Prostate gland (tissue), 2 donors: ENCODE measurements at places on chromosomes 3 and 15. TPM values are rescaled to one million over a fixed set of nuclear protein-coding genes. Genes with fewer than 3 reads are reported as not detected.

DNA sequence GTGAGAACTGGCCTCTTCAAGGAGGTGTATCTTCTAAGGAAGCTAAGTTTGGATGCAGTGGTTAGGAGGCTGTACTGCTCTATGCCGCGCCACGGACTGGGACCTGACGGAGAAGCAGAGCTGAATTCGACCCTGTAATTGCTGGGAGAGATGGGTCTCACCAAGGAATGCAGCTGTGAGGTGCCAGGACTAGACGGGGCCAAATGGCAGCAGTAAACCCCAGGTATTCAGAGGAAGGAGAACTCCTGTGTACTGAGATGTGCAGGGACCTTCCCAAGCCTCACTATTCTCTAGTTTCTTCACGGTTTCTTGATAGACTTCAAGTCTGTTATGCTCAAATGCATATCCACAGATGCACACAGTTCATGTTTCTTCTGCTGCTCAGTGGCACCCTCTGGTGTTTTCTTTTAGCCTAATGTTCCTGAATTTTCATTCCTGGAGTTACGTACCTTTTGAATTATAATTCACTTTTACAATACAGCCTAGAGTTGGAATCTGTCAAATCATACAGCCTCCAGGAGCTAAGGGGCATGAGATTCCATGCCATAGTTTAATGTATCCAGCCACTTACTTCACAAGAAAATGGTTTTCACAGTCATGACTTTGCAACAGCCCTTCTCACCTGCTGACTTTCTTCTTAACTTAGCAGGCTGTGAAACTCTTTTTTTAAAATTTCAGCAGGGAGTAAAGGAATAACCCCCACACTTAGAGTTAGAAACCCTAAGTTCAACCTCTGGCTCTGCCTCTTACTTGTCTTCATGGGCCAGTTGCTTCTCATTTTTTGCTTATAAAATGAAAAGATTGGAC lies 61.8 kb downstream of the GLDN start:
- H3K4me1 ChIP-seq, result no peaks in the 10 kb centered on the region
- DNase-seq, result no peak
- H3K36me3 ChIP-seq, result no peaks in the 10 kb centered on the region
- peaks cover 4% of the 10 kb centered on the region for H3K27me3 ChIP-seq

The AGBL1 gene
- total RNA-seq, result 0.91 TPM

- no peak for DNase-seq
- H3K36me3 ChIP-seq, result no peaks in the 10 kb centered on the region
- H3K4me1 ChIP-seq, result peaks cover 3% of the 10 kb centered on the region
- no peaks in the 10 kb centered on the region for H3K27me3 ChIP-seq
- no peak overlapping the region for H3K4me3 ChIP-seq
These were observed 59.6 kb downstream of the ABTB1 start for GRCh38 chr3:127732303-127732702.

DNA sequence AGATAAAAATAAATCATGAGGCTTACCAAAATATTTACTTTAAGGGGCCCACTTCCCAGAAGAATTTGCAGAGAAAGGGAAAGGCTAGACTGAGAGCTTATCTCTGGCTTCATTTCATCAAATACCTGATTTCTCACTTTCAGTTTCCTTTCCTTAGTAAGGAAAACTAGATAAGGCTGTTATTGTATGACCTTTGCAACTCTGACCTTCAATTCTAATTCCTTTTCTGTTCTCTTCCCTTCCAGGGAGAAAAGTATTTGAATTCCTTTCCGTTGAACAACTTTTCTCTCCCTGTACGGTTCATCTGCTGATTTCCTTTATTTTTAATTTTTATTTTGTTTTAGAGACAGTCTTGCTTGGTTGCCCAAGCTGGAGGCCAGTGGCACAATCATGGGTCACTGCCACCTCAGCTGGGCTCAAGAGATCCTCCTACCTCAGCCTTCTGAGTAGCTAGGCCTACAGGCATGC lies 7.1 kb upstream of the PXK start:
- no peak for DNase-seq
- H3K36me3 ChIP-seq, result no peaks in the 10 kb centered on the region
- no peak overlapping the region for H3K4me3 ChIP-seq
- H3K27ac ChIP-seq, result no peak overlapping the region

The IL5RA gene
- total RNA-seq, result 7.6 TPM

DNA sequence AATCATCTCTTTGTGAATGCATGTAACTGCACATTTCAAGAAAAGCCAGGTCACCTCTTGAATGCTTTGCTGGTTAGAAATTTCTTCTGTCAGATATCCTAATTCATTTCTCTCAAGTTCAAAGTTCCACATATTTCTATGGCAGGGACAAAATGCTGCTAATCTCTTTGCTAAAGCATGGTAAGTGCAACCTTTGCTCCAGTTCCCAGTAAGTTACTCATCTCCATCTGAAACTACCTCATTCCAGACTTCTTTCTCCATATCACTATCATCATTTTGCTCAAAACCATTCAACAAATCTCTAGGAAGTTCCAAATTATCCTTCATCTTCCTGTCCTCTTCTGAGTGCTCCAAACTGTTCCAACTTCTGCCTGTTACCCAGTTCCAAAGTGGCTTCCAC lies 230.6 kb downstream of the ZMAT3 start:
- H3K36me3 ChIP-seq, result no peaks in the 10 kb centered on the region
- H3K4me3 ChIP-seq, result no peak overlapping the region
- H3K27ac ChIP-seq, result no peak overlapping the region
- DNase-seq, result no peak
- no peaks in the 10 kb centered on the region for H3K4me1 ChIP-seq

DNA sequence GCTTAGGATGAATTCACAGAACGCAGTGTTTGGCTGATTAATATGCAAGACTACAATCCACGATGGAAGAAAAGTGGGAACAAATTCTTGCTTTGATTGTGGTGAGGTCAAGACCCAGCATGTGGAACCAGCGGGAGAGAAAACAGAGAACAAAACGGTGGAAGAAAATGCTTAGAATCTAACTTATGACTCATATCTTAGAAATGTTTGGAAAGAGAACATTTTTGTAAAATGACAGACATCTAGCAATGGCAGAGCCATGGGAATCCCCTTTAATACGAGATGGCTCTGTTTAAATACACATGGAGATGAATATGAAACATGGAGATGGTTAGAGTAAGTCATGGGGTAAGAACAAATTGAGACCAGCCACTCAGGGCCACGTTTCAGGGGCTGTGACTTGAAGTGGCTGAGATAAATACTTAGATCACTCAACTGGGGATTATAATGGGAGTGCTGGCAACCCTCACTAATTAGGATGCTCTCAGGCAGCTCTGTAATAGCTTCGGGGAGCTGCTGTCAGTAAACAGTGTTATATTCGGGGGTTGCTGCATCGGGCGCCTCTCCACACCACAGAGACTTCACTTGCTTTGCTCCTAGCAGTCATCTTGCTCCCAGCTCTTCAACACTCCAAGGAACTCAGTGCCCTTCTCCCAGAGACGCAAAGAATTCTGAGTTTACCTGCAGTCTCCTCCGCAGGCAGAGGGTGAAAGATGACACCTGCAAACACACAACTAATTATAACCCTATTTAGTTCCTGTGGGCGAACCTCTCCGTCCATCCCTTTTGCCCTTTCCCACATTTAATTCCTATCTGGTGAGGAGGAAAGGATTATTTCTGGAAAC lies 68.0 kb upstream of the ONECUT1 start:
- no peak for DNase-seq
- H3K27ac ChIP-seq, result no peak overlapping the region
- H3K27me3 ChIP-seq, result peaks cover 5% of the 10 kb centered on the region
- no peak overlapping the region for H3K4me3 ChIP-seq
- H3K4me1 ChIP-seq, result no peaks in the 10 kb centered on the region
- no peaks in the 10 kb centered on the region for H3K36me3 ChIP-seq

DNA sequence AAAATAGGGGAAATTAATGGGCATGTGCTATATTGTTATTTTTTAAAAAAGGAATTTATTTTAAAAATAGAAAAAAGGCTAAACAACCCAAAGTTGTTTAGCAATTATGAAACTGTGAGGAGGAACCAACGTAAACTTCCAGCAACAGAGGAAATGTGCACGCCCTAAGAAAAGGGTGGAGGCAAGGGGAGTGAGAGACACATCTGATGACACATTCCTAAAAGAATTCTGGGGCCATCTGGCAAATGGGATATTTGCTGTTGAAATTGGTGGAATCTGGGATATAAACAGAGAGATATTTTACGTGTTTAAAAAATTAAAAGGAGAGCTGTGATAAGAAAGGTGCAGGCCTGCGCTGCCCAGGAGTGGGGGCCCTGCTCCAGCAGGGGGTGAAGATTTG lies 50.8 kb upstream of the MUC13 start:
- no peaks in the 10 kb centered on the region for H3K4me1 ChIP-seq
- H3K27ac ChIP-seq, result peak overlapping the region; percentile 65
- no peaks in the 10 kb centered on the region for H3K36me3 ChIP-seq
- no peak for DNase-seq
- no peak overlapping the region for H3K4me3 ChIP-seq

GRCh38 chr15:68818066-68818768 lies 2.5 kb downstream of the ANP32A start:
- no peaks in the 10 kb centered on the region for H3K36me3 ChIP-seq
- H3K27ac ChIP-seq, result peak overlapping the region; percentile 100
- no peaks in the 10 kb centered on the region for H3K27me3 ChIP-seq

GRCh38 chr15:52576692-52577091 lies 7.9 kb upstream of the ARPP19 start:
- H3K27ac ChIP-seq, result no peak overlapping the region
- H3K4me3 ChIP-seq, result no peak overlapping the region
- no peaks in the 10 kb centered on the region for H3K27me3 ChIP-seq
- no peaks in the 10 kb centered on the region for H3K36me3 ChIP-seq

DNA sequence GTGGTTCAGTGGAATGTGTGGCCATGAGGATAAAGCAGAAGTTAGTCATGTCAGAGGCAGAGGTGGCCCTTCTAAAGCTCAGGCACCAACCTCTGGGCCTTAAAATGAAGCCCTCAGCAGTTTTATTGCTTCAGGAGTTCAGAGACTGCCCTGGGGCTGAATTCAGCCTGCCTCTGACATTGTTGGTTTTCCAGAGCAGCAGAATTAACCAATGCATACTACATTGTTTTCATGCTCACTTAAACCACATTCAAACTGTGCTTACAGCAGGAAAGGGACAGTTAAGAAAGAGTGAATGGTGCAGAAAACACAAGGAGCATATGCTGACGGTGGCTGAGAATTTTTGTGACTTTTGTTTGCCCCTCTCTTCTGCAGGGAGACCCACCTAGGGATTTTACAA lies 320.2 kb downstream of the CHST2 start:
- no peaks in the 10 kb centered on the region for H3K4me1 ChIP-seq
- H3K4me3 ChIP-seq, result no peak overlapping the region
- H3K36me3 ChIP-seq, result no peaks in the 10 kb centered on the region
- no peaks in the 10 kb centered on the region for H3K27me3 ChIP-seq
- H3K27ac ChIP-seq, result no peak overlapping the region

DNA sequence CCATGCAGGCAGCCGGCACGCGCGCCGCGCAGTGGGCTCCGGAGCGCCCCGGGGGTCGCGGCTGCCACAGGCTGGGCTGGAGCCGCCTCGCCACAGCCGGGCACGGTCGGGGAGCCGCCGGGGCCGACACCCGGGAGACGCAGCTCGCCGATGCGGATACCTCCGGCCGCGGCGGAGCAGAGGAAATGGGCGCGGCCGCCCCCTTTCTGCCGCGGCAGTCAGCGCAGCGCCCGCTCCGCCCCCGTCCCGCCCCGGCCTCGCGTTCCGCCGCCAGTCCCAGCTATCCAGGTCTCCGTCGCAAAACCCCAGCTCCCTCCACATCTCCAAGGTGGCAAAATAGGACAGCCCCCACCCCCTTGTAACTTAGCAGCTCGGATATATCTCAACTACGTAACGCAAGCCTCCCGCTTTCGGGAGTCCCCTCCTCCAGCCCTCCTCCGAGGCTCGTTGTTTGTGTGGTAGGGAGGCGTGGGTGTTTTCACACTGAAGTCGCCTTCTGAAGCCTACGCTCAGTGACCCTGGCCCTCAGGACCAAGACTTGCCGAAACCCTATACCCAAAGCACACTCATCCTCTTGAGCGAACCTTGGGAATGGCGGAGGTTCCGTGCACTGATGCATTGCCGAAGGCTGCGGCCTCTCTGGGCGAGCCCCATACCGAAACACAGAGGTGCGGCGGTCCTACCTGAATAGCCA lies at the start of gene SH3BP5:
Gene SH3BP5 (minus strand): TSS at position 182 of the 694 bp plus-strand sequence. CDS start 178 bp downstream, at position 4.
- peak within 1 kb of the TSS; percentile 69 for H3K4me3 ChIP-seq
- H3K27me3 ChIP-seq, result no peaks in the 10 kb centered on the region
- no peaks in the 10 kb centered on the region for H3K36me3 ChIP-seq

GRCh38 chr3:116005404-116005803 lies 382.1 kb downstream of the GAP43 start:
- no peaks in the 10 kb centered on the region for H3K36me3 ChIP-seq
- H3K27me3 ChIP-seq, result no peaks in the 10 kb centered on the region
- no peak overlapping the region for H3K4me3 ChIP-seq
- DNase-seq, result no peak

The CPN2 gene
- 1.3 TPM for total RNA-seq

DNA sequence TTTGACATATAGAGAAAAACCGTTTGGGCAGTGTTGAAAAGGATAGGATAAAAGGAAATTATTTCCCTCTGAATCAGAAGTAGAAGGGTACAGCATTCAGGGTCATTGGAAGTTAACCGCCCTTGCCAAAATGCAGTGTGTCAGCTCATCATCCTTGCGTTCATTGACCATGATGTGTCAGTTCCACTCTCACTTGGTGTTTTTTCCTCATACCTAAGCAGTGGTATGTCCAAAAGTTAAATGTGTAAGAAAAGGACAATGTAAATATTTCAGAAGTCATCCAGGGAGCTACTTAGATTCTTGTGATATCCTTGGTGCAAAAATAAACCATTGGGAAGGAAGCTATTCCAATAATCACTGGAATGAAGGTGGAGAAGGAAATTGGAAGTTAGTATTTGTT lies 50.7 kb downstream of the MAP6D1 start:
- no peak overlapping the region for H3K27ac ChIP-seq
- H3K4me3 ChIP-seq, result no peak overlapping the region
- H3K27me3 ChIP-seq, result no peaks in the 10 kb centered on the region
- no peaks in the 10 kb centered on the region for H3K36me3 ChIP-seq
- DNase-seq, result no peak

DNA sequence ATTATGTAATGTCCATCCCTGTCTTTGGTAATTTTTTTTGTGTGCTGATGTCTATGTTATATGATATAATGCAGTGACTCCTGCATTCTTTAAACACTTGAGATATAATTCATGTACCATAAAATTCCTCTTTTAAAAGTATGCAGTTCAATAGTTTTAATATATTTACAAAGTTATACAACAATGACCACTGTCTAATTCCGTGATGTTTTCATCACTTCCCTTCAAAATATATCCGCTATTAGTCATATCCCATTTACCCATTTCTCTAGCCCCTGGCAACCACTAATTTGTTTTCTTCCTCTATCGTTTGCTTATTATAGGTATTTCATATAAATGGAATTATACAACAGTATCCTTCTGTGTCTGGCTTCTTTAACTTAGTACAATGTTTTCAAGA lies 64.9 kb upstream of the SUCLG2 start:
- no peak overlapping the region for H3K4me3 ChIP-seq
- no peaks in the 10 kb centered on the region for H3K4me1 ChIP-seq
- H3K27ac ChIP-seq, result no peak overlapping the region
- no peaks in the 10 kb centered on the region for H3K27me3 ChIP-seq
- DNase-seq, result no peak

- no peaks in the 10 kb centered on the region for H3K36me3 ChIP-seq
- no peak for DNase-seq
- no peak overlapping the region for H3K27ac ChIP-seq
- no peaks in the 10 kb centered on the region for H3K4me1 ChIP-seq
- no peaks in the 10 kb centered on the region for H3K27me3 ChIP-seq
- no peak overlapping the region for H3K4me3 ChIP-seq
These were observed 314.1 kb upstream of the TRIM42 start for GRCh38 chr3:140363801-140364200.

- H3K27me3 ChIP-seq, result no peaks in the 10 kb centered on the region
- no peak for DNase-seq
- no peak overlapping the region for H3K27ac ChIP-seq
- no peaks in the 10 kb centered on the region for H3K4me1 ChIP-seq
- H3K4me3 ChIP-seq, result no peak overlapping the region
- H3K36me3 ChIP-seq, result no peaks in the 10 kb centered on the region
These were observed 24.6 kb upstream of the PLSCR4 start for GRCh38 chr3:146275476-146275875.

The MAGI1 gene
- total RNA-seq, result 51.6 TPM
